Smooth muscle cell of the brain vasculature (primary cell): ENCODE measurements at places on chromosomes 1 and 21.

GRCh38 chr1:53535846-53536245, 76.6 kb downstream of the DMRTB1 start:
- no peak for DNase-seq

- DNase-seq = no peak
These were observed 79.9 kb upstream of the ATP1A1 start for GRCh38 chr1:116292929-116293725.

GRCh38 chr1:67834246-67834877, 1.1 kb upstream of the GNG12 start:
- no peak for DNase-seq

GRCh38 chr1:83027511-83027910, 971.4 kb downstream of the TTLL7 start:
- no peak for DNase-seq

DNA sequence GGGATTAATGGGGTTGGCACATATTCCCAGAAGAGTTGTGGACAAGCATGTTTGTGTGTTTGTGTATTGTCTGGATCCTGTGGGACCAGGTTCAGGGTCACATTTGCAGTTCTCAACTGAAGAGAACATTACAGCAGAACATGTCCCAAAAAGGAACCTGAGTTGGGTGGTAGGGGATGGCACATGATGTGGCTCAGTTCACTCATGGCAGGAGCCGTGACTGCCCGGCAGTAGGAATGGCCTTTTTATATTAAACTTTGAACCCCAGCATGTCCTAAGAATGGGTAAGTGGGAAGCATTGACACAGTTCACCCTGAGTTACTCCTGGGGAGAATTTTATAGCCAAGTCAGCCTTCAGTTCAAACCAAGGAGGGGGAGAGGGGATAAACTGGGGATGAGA, 41.3 kb downstream of the CXADR start:
- no peak for DNase-seq

- DNase-seq = no peak
These were observed 69.1 kb downstream of the HSF2BP start for GRCh38 chr21:43590194-43590593.

DNA sequence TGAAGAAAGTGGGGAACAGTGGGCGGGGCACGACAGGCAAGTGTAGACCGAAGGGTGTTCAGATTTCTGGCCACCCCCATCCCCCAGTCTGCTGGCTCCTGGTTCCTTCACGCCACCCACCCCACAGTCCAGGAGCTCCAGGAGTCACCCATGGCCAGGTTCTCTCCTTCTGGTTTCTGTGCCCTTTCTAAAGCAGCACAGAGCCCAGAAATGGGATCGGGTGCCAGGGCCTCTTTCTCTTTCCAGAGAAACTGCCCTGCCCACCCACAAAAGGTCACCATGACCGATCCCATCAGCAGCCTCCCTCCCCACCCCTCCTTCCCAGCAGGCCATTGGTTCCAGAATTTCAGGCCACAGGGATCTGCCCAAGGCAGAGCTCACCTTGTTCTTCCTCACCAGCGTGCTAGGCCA, 3.2 kb upstream of the CELSR2 start:
- no peak for DNase-seq

DNA sequence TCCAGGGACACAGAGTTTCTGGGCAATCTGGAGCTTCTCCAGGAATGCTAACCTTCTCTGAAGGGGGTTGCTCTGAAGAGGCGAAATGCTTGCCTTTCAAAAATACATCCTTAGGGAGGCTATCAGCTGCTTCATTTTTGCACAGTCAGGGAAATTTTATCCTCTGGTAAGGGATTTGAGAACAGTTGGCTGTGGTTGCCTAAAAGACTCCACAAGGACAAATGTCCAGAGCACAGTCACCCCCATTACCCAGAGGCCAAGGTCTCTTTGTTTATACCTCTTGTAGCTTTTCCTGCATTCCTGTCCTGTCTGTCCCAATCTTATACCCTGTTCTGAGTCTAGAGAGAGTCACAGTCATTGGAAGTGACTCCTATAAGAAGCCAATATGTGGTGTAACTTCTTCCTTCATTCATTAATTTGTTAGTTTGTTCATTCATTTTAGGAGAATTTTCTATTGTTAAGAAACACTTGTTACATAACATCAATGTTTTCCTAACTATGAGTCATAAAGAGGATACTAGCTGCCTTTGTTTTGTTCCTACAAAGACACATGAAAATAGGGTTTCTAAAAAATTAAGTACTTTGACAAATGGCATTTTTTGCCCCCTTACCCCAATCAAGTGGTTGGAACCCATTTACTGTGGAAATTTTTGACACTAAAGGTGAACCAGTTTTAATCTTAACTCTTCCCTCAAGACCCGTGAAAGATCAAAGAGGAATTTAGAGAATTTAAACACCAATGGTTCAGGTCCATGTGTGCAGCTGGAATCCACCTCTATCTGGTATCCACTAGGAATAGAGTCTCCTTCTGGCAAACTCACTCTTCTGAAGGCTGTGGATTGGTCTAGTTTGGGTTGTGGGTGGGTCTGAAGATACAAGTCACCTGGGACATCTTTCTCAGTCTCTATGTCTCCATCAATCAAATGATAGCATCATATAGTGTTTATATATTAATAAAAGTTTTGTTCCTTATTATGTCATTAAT, 47.1 kb downstream of the GPR88 start:
- DNase-seq = peak; percentile 72

DNA sequence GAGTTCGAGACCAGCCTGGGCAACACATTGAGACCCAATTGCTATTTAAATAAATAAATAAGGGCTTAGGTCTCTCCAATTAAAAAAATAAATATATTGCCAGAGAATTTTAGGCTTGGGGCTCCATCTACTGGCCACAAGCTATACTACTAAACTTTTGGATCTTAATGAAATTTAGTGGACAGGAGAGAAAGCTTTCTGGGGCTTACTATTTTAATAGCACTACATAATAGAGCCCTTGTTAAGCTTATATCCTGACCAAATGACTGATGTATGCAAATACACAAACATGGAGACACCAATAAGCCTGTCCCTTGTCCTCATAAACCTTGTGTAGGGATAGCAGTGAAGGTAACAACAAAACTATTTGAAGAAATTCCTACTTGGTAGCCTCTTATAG, 18.4 kb downstream of the CCT3 start:
- no peak for DNase-seq

DNA sequence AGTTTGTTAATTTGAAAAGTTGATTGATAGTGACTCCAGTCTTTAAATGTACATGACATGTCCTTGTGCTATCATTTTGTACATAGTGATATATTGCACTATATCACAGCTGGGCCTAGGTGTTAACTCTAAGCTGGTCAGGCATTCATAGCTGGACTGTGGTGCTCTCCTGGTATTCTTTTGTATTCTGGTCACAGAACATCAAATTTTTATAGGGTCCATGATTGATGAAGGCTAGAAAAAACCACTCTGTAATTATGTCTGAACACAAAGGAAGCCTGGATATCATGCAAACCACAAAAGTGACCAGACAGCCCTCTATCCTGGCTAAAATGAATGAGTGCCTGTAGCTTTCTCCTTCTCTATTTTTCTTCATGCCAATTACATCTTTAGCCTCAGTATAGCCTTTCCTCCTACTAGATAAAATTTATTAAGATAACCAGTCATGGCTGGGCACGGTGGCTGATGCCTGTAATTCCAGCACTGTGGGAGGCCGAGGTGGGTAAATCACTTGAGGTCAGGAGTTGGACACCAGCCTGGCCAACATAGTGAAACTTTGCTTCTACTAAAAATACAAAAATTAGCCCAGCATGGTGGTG, 134.9 kb upstream of the B3GALT2 start:
- no peak for DNase-seq

DNA sequence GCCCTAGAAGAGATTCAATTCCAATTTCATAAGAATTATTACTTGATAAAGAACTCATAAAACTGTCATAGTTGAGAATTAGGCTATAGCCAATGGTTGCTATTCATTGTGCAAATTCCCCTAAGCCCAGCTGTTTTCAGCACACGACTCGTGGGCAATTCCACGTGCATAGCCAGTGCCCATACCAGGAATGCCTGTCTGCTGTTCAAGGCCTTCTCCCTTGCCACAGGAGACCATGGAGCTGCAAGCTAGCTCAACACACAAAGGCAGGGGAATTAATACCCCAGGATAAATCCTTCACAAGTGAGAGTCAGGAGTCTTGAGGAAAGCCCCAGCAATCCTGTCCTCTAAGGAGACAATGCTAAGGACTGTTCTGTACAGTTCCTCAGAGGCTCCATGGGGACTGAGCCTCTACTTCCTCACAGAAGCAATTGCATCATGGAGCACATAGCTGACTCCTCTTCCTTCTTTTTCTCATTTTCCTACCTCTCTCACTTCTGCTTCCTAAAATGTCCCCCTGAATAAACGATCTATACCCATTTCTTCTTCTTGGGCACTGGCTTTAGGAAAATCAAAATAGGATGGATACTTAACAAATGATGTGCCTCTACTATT, 19.1 kb upstream of the CHRM3 start:
- no peak for DNase-seq

DNA sequence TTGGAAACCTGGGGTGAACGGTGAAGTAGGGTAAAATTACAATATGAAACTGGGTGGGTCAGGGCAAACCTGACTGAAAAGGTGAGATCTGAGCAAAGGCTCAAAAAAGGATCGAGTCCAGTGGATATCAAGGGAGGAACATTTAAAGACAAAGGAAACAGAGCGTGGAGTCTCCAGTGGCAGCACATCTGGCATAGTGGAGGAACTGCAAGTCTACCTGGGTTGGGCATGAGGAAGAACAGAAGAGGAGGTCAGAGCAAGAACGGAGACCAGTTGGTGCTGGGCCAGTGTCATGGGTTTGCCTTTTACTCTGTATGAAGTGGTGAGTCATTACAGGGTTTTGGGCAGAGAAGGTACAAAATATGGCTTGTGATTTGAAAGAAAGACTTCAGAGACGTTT, 163.7 kb downstream of the NTPCR start:
- DNase-seq = peak; percentile 15

DNA sequence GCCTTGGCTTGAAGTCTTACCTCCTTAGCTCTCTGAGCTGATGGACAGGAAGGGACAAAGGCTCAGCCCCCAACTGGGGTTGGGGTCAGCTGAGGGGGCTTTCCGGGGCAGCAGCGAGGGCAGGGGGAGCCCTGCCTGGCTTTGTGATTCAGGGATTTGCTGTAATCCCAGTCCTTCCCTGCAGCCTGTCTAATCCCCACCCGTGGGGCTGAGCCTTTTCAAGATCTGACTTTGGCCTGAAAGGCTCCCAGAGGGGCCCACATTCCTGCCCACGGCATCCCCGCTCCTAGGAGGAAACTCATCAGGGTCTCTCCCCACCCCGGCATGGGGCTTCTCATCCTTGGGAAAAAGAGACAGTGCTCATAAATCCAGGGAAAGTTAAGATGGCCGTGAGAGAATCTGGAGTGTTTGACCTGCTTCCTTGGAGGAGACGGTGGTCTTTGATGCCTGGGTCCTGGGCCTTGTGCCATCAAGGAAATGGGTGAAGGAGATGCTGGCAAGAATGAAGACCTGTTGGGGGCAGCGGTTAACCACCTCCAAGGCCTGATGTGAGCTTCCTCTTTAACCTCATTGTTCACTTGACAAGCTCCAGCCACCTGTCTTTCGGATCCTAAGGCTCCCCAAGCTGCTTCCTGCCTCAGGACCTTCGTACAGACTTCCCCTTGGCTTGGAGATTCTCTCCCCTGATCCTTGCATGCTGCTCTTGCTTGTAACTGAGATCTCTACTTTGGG, 83.1 kb upstream of the WNT4 start:
- no peak for DNase-seq

GRCh38 chr1:54777431-54777830, 13.1 kb upstream of the PARS2 start:
- no peak for DNase-seq

DNA sequence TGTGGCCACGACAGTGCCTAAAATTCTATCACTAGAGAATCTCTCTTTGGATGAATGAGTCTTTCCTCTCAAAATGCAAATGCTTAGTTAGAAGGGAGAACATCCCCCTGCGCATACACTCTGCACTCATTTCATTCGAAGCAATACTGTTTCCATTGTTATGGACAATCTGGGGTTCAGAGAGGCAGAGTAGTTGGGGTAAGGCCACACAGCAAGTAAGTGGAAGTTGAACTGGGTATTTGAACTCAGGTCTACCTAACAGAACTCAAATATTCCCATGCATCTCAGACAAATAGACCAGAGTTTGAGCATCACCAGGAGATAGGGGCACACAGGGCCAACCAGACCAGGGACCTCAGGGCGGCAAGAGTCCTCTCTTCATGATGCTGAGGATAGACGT, 25.5 kb downstream of the RAP1GAP start:
- DNase-seq = no peak

DNA sequence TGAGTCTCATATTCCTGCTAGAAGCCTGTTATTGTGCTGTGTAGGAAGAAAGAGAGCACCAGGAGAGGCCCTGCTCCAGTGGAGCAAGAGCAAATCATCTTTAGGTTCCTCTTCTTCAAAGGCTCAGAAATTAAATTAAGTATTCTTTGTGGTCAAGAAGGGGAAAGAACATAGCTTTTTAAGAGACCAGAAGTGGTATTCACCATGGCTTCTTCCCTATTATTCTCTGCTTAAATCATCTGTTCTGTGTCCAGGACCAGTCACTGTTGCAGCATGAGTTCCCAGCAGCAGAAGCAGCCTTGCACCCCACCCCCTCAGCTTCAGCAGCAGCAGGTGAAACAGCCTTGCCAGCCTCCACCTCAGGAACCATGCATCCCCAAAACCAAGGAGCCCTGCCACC, 1.1 kb downstream of the SPRR1B start:
- no peak for DNase-seq

- DNase-seq = no peak
These were observed 1.0 kb upstream of the DENND2D start for GRCh38 chr1:111201275-111202090.

- no peak for DNase-seq
These were observed 42.3 kb upstream of the PDC start for GRCh38 chr1:186503190-186503589.

GRCh38 chr1:117824616-117825015, 104.8 kb downstream of the GDAP2 start:
- no peak for DNase-seq

- DNase-seq = no peak
These were observed 17.7 kb downstream of the ETNK2 start for GRCh38 chr1:204134103-204134502.

GRCh38 chr1:228224198-228225164, 16.6 kb downstream of the OBSCN start:
- no peak for DNase-seq

GRCh38 chr1:30605441-30605920, 117.9 kb downstream of the MATN1 start:
- no peak for DNase-seq

DNA sequence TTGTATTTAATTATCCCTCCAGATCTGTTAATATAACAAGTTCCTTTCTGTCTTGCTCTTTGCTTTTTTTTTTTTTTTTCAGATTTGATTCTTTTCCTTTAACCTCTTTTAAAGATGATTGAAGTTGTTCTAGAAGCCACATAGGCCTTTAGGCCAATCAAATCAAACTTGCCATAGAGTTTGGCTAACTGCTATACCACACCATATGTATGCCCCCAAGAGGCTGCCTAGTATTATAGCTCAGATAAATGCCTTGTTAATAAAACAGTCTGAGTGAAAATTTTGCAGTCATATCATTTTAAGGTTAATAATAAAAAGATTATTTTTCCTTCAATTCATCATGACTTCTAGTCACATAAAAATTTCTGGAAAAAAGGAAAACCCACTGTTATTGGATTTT, 696.0 kb upstream of the CHRM3 start:
- no peak for DNase-seq
